ENCODE measurements at places on chromosomes 12 and 14.

DNA sequence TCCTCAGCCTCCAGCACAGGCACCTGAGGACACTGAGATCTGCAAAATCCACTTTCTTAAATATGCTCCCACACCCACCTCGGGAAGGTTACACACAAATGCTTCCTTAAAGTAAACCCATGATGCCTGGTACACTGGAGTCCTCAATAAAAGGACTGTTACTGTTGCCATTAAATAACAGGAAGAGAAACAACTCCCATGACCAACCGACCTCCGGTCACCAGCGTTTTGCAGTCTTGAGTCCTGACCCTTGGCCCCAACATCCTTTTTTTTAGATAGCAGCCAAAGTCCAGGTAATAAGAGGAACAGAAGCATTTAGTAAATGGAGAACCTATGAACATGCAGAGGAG is 42.4 kb downstream of the ITPK1 start:
- DNase-seq: no peak

DNA sequence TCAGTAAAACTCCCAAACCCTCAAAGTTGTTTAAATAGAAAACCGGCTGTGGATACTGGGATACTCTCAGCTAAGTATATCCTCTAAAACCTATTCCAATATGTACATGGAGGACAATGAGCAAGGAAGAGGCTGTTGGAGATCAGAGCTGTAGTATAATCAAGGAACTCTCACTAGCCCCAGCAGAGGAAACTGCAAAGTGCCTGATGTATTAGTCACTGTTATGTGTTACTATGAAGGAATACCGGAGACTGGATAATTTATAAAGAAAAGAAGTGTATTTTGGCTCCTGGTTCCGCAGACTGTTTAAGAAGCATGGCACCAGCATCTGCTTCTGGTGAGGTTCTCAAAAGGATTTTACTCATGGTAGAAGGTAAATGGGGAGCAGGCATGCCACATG is 65.6 kb upstream of the RPL10L start:
- DNase-seq: no peak

DNA sequence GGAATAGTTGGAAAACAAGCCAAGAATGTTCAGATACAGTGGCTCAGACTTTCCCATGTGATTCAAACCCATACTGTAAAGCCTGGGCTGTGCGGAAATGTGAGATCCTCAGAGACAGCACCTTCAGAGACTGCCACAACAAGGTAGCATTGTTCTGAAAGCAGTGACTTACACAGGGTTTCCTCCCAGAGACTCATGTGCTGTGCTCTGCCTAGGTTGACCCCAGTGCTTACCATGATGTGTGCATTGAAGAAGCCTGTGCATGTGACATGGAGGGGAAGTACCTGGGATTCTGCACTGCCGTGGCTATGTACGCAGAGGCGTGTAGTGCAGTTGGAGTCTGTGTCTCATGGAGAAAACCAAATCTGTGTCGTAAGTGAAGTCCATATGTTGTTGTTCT is 219.4 kb downstream of the LRRK2 start:
- no peak for DNase-seq

- DNase-seq: no peak
Measured at GRCh38 chr14:68796418-68797101, 3.7 kb upstream of the ZFP36L1 start.

DNA sequence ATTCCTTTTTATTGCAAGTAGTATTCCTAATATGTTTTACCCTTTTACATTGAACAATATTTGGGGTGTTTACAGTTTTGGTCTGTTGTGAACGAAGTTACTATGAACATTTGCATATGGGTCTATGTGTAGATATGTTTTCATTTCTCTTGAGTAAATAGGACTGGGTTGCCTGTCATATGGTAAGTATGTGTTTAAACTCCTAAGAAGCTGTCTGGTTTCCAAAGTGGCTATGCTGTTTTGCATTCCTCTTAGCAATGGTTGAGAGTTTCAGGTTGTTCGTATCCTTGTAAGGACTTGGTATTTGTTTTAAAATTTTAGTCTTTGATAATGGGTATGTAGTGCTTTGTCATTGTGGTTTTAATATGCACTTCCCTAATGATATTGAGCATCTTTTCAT is 6.3 kb downstream of the METAP2 start:
- no peak for DNase-seq

DNA sequence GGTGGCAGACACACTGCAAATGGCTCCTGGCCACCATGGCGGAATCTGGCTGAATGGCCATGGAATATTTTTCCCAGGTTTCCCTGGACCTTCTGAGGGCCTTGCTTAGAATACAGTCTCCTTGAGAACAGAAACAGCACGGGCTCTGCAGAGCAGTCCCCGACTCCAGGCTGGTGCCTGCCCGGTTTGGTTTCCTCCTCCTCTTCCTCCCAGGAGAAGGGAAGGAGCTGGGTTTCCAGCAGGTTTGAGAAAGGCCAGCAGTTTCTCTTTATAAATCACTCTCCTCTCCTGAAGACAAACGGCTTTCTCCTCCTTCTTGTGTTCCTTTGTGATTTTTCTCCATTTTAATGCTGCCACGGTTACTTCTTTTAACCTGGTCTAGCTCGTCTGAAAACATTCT is 106.8 kb upstream of the RFLNA start:
- DNase-seq: no peak

DNA sequence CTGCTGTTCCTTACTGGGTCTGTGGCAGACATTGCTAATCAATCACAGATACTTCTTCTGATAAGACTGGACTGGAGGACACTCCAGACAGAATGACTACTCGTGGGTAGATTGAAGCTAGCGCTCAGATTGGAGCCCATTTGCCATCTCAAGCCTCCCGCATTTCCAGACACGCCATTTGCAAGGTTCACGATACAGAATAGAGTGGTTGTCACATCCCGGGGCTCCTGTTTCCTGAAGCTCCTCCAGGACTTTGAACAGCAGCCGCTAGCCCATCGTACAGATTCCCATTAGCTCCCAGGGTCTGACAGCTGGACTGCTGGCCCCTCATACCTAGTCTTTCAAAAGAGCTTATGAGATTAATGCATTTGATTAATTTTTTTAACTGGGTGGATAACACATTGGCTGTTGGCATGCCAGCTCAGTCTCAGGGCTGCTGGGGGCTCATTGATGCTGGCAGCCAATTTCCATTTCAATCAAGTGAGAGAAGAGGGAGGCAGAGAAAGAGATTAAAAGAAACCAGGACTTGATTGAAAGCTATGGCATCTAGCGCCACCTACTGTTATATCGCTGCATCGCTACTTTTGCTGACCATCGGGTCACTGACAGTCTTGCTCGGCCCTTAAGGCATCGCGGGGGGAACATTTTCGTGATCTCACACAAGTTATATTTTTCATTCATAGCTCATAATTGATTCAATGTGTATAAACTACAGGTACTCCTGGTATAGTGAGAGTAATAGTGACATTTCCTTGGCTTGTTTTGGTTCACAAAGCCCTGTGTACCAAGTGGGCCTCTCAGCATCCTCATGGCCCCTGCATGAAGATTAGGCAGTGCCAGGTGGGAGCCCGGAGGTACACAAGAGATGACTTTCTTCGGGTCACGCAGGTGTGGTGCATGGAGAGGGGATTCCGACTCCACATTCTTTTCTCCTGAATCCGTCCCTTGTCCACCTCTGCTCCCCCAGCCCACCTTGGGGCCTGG is 78.6 kb downstream of the CCDC60 start:
- DNase-seq: peak; percentile 44

GRCh38 chr12:21718403-21718802 is 56.1 kb downstream of the KCNJ8 start:
- no peak for DNase-seq

GRCh38 chr14:73776194-73776537 is 62.0 kb upstream of the PNMA1 start:
- DNase-seq: no peak

- no peak for DNase-seq
Measured at GRCh38 chr12:10397296-10397695, 7.5 kb upstream of the KLRK1 start.

Measured in heart right ventricle (tissue), 16 donors.